CD4-positive, alpha-beta memory T cell (primary cell): ENCODE measurements at places on chromosomes 7 and 10.

DNA sequence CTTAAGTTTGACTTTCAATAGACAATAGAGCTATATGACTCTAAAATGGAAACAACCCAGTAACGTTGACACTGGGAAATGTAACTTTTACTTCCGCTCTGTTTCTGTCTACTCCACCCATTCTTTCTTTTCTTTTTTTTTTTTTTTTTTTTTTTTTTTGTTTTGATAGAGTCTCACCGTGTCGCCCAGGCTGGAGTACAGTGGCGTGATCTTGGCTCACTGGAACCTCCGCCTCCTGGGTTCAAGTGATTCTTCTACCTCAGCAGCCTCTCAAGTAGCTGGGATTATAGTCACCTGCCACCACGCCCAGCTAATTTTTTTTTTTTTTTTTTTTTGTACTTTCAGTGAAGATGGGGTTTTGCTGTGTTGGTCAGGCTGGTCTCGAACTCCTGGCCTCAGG lies 13.9 kb downstream of the PRSS2 start:
- DNase-seq, result peak; percentile 55

DNA sequence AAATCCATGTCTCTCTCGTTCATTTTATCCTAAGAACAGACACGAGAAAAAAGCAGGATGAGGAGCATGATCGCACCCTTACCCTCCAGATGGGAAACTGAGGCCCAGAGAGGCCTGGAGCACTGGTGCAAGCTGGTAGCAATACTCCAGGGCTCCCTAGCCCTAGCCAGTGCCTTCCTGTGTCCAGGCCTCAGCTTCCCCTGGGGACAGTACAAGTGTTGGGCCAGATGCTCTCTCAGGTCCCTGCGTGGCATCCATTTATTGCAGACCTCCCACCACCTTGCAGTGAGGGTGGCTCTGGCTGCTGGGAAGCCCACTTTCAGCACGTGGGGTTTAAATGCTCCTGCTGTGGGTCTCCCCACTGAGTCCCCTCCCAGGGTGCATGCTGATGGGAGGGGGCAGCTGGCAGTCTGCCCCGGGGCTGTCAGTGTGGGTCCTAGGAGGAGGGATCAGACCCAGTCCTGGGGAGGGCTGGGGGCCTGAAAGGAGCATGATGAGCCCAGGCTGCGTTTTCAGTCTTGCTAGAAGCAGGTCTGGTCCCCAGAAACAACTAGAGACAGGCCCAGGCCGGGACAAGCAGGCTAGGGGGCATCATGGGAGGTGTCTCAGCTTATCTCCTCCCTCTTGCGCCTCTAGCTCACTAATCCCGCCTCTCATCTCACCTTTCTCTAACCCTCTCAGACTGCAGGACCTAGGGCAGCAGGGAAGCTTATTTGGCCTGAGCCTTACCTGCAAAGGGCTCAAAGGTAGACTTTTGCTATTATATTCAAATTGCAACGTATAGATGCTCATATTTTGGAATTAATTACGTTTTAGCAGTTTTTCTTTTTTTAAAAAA lies 662 bp upstream of the PPIF start:
- no peak for DNase-seq

- no peak for DNase-seq
Measured at GRCh38 chr7:142870147-142870559, 15.3 kb downstream of the EPHB6 start.

- DNase-seq, result no peak
Measured at GRCh38 chr7:152743600-152743999, 16.0 kb upstream of the ACTR3B start.

DNA sequence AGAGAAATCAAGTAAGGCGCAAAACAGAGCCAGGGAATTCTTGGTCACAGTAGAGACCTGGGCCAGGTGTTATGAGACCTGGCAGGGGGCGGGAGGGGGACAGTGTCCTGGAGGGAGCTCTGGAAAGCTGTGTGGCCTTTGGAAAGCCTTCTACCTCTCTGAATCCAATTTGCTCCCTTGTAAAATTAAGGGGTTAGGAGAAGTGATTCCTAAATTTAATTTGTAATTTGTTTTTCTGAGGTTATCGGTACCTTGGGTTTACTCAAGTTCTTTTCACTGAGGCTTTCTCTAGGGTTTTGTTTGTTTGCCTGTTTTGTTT lies 920.8 kb downstream of the TYW1 start:
- DNase-seq, result no peak

DNA sequence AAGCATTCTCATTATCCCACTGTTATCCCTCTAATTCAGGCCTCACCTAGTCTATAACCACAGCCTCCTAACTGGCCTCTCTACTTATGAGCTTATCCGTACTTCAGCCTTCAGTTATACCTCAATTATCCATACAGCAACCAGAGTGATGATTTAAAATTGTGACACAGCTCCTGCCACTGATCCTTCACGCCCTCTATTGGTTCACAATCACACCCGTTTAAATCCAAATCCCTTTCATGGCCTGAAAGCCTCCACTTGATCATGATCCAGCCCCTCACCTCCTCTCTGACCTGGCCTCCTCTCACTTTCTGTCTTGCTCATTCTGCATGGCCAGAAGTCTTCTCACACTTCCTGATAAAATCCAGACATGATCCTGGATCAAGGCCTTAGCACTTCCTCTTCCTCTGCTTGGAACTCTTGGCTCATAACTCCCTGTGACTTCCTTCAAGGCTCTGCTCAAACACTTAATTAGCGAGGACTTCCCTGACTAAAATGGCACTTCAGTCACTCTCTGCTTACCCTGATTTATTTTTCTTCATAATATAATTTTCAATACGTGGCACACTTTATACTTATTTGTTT lies 19.0 kb upstream of the TMEM26 start:
- DNase-seq, result no peak

- DNase-seq, result no peak
Measured at GRCh38 chr7:34260279-34260678, 354.9 kb downstream of the BMPER start.

DNA sequence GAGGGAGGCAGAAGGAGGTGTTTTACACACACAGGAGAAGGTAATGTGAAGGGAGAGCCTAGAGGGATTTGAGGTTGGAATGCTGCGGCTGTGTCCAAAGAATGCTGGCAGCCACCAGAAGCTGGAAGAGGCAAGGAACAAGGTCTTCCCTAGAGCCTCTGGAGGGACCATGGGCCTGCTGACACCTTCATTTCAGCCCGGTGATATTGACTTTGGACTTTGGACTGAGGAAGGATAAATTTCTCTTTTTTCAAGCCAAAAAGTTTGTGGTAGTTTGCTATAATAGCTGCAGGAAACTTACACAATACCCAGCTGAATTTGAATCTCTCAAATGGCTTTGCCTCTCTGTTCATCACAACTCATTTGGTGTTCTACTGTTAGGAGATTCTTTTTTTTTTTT lies 34.6 kb downstream of the UBN2 start:
- no peak for DNase-seq

- no peak for DNase-seq
Measured at GRCh38 chr10:98134117-98134430, 383 bp upstream of the R3HCC1L start.

GRCh38 chr10:37801557-37801956 lies 55.9 kb downstream of the ZNF248 start:
- DNase-seq, result no peak

GRCh38 chr10:111338035-111338434 lies 261.2 kb downstream of the ADRA2A start:
- DNase-seq, result no peak

DNA sequence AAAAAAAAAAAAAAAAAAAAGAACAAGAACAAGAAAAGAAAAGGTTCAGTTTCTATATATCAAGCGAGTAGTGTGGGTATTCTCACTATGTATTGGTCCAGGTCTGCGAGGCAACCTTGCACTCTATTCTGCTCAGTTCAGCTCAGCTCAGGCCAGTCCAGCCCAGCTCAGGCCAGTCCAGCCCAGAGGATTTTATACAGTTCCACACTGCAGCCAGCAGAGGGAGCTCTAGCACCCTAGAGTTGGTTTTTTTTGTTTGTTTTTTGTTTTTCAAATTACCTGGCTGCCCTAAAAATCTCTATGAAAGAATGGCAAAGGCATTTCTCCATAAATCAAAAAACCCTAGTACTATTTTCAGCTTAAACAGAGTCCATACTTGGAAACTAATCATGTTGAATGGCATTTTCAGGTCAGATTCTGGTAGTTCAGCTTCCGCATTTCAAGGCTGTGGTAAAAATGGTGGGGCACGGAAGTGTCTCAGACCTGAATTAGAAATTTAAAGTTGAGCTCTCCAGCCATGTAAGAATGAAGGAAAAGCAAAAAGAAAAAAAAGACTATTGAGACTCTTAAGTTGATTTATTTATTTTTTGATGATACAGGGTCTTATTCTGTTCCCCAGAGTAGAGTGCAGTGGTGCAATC lies 55.2 kb upstream of the GSDME start:
- DNase-seq, result peak; percentile 38

- DNase-seq, result no peak
Measured at GRCh38 chr10:76169246-76169645, 737.8 kb downstream of the LRMDA start.

- no peak for DNase-seq
Measured at GRCh38 chr10:21715531-21716195, 181.6 kb downstream of the MLLT10 start.

GRCh38 chr10:58044072-58044471 lies 223.6 kb downstream of the IPMK start:
- no peak for DNase-seq

GRCh38 chr7:16078076-16078952 lies 343.0 kb downstream of the CRPPA start:
- DNase-seq, result peak; percentile 18

DNA sequence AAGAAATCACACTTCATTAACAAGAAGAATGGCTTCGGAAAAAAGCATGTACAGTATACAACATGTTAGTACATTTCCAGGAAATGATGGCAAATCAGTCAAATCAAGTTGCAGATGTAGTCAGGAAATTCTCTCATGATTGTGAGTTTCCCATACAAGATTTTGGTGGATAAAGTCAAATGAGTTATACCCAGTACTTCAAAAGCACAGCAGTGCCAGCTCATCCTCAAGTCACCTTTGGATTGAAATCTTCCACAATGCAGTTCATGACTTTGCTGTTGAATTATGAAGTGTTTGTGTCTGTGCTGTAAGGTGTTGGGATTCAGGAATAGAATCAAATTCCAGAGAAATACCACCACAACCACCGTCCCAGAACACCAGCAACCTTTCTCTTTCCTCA lies 301.3 kb upstream of the BMPER start:
- no peak for DNase-seq

- DNase-seq, result no peak
Measured at GRCh38 chr10:59299933-59300332, 62.4 kb downstream of the FAM13C start.
